ENCODE measurements at places on chromosomes 5 and 9.

DNA sequence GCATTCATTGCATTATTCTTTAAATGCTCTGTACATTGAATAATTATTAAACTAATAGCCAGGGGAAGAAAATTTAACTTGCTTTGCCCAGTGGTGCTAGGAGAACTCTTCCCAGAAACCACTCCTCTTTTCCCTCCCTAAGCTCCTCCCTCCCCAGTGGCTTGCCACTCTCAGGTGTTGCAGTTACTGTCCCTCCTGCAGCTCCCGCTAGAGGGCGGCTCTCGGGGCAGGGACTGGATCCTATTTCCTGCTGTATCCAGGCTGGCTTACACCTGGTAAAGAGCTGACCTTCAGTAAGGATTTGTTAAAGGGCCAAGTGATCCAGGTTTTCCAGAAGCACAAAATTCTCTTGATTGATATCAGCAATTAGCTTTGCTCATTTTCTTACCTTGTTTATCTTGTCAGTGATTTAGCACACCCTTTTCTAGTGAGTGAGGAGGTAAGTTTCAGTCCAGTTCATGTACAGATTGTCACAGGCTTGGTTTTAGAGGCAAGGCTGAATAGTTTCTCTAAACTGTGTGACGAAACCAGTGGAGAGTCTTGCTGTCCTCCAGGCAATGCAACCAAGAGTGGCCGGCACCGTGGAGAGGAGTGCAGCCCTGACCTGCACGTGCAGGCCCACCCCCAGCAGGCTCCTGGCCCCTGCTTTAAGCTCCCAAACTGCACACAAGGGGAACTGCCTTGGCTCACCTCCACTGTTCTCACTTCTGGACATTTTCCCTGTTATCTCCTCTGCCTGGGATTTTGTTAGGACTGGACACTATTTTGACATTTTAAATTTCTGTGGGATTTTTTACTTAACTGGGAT is 423.8 kb downstream of the SPOCK1 start:
- no peak for DNase-seq

- no peak for DNase-seq
Measured at GRCh38 chr9:104362912-104363472, 141.1 kb upstream of the OR13F1 start.

DNA sequence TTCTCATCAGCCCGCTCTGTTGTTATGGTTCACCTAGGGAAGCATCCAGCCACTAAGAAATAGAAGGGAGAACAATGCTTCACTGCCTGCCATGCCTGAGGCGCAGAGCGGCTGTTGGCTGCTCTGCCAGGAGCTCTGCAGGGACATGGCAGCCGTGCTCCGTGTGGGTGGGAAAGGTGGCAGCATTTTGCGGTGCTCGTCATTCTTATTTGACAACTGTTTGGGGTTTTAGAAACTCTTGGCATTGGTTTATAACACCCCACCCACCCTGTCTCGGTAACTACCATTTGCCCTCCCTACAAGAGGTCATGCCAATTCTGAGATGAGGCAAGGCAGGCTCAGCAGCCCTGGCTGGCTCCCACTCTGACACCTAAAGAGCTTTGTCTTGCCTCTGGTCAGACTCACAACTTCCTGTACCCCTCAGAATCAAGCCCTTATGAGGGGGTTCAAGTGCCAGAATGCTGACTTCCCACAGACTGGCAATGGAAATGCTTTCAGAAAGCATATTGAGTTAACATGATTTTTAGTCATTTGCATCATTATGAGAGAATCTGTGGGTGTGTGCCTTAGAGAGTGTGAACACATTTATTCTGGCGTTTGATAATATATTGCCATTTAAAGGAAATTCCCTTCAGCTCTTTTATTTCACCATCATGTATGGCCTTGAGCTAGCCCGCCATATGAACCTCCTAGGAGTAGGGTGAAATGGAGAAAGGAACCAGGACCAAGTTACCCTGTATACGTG is 288.0 kb upstream of the ANKRD55 start:
- peak; percentile 54 for DNase-seq

DNA sequence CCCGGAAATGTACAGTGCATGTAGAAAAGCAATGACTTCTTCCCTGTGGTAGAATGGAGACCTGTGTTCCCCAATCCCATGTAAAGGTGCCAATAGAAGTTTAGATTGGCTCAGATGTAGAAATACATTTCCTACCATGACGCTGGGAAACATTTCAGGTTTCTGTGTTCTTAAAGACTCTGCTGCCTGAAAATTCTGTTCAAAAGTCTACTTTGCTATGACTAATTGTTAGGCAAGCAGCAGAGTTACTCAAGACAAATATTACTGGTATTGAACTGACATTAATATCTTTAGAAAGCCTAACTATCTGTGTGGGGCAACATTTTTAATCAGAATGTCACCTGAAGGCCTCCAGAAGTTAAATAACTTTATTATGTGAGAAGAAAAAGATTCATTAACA is 75.5 kb upstream of the ELL2 start:
- DNase-seq = no peak

Data from Ammon's horn (tissue), 1 donor.